Activated T-cell treated with anti-CD3 and anti-CD28 coated beads, Interleukin-2, amount 50 U/mL, for 4 hours (primary cell): ENCODE measurements at places on chromosomes 11 and 22. TPM values are rescaled to one million over a fixed set of nuclear protein-coding genes. Genes with fewer than 3 reads are reported as not detected.

BDNF gene
- not detected for total RNA-seq

DGAT2 gene
- total RNA-seq, result 5.0 TPM

PRR33 gene
- total RNA-seq, result not detected

FIBIN gene
- total RNA-seq, result not detected

KBTBD3 gene
- 2.4 TPM for total RNA-seq

TYR gene
- not detected for total RNA-seq

TMEM151A gene
- 0.11 TPM for total RNA-seq

CARD10 gene
- 0.35 TPM for total RNA-seq

PANX2 gene
- total RNA-seq, result 1.1 TPM

GPHA2 gene
- not detected for total RNA-seq

SMDT1 gene
- total RNA-seq, result 88.2 TPM

SHISAL1 gene
- not detected for total RNA-seq

DNA sequence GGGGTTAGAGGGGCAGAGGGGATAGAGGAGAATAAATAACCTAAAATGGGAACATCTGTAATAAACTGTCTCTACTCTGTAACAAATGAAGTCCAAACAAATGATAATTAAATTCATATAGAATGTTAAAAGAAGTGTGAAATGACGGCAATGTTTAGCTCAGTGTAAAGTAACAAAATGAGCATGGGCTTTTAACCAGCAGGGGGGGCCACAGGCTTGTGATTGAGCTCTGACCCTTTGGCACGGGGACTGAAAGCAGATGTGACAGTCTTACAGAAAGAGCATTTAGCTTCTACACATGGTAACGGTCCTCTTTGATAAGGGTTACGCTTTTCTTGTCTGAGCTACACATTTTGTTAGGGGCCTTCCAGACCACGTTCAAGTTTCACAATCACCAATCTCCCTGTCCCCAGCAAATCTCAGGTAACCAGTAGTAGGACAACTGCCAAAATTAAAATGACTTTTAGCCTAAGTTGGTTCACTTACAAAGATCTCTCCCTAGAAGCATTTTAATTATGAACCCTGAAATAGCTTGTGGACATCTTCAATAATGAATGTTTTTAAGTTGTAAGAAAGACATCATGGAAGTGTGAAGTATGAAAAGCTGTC lies 262.5 kb downstream of the DCDC1 start:
- DNase-seq, result peak; percentile 4

DNA sequence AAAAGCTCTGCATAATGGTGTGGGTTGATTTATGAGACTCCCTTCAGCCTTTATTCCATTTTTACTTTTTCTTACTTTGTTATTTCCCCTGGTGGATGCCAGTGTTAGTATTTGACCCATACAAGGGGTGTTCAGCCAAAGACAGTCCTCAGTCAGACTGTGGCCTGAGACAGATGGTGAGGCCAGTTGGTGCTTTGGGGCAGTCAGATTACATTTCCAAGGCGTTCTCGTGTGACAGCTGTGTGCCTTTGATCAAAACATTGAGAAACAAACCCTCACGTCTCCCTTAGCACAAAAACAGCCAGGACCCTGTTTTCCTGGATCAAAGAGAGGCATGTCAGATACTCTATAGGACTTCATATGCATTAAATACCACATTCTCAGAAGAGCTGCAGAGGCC lies 31.3 kb upstream of the SLN start:
- DNase-seq, result no peak

GRCh38 chr11:8329336-8329735 lies 65.7 kb upstream of the LMO1 start:
- no peak for DNase-seq

DNA sequence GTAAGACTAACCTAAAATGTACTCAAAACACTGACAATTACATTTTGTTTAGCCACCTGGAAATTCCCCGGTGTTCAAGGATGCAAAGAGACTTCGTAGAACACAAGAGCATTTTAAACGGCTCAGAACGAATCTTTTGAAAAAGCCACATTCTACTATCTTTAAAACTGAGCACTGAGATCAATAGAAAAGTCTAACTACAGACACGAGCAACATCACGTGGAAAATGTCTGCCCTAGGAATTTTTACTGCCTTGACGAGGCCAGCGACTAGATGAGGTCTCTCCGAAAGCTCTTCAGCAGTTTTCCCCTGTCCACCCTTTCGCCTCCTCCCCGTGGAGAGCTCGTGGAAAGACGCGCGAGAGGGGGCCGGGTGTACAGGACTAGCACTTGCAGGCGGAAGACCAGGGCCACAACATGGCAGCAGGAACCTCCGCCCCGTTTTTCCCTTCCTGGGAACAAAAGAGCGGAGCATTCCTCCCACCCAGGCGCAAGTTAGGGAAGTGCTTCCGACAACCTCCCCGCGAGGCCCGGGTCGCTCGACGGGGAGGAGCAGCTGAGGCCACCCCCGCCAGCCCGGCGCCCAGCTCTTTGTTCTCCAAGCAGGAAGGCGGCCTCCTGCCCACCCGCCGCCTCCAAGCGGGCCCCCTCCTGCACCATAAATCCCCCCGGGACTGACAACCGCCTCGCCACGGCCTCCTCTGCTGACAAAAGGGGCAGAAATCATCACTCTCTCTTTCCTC lies 1.1 kb downstream of the EIF4G2 start:
- peak; percentile 40 for DNase-seq

- no peak for DNase-seq
These were observed 371 bp downstream of the CCDC116 start for GRCh38 chr22:21632931-21633330.

DNA sequence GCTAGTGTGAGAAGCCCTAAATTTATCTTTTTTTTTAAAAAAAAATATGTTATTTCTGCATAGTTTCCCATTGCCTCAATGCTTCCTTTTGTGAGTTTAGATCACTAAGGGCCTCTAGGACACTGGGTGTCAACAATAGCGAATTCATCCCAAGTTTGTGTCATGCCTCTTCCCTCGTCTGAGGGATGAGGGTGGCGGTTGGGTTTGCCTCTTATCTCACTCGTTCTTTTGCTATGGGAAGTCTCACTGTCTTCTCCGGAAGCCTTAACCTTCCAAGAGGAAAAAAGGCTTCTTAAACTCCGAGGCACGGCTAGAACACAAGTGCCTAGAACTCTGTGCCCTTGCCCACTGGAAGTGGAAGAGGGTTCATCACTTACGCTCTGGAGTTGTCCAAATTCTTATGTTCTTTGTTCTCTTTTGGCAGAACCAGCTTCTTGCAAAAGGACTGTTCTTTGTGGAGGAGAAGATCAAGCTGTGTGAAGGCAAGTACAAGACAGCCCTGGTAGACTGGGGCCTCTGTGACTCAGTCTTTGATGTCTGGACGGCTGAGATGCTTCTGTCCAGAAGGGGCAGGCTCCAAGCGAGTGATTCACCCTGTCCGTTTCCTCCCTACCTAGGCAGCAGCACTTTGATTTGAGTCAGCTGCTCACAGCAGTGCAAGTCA lies 78.5 kb downstream of the TRAF6 start:
- peak; percentile 30 for DNase-seq

DNA sequence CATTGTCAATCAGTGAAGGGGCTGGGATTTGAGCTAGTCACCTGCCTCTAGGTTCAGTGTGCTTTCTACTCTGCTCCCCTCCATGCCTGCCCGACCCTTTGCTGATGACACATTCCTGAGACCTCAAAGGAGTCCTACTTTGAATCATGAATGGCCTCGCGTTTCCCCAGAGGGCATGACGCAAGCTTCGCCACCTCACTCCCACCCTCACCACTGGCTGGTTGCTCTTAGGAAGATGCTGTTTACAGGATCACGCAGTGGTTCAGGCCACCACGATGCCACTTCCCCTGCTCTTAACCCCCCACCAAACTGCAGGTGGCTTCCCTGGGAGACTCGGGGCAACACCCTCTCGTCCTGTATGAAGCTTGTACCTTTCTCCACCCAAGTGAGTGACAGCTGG lies 62.9 kb upstream of the B3GAT1 start:
- DNase-seq, result no peak

DNA sequence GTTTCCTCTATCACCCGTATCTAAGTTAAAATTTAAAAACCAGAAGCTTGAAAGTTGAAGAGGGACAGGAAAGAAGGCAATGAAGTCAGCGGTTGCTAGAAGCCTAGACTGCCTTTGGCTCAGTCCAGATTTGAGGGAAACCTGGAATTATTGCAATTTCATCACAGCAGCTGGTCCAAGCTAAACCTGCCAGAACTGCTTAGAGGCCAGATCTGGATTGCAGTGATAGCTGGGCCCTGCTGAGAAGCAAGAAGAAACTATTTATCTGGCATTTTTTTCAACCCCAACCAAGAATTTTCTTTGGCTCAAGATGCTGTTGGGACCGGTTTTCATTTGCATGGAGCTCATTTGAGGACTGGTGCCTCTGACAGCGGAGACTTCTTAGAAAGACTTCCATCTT lies 121.5 kb upstream of the TEAD1 start:
- no peak for DNase-seq

GRCh38 chr11:62141111-62142042 lies 17.6 kb downstream of the INCENP start:
- no peak for DNase-seq

DNA sequence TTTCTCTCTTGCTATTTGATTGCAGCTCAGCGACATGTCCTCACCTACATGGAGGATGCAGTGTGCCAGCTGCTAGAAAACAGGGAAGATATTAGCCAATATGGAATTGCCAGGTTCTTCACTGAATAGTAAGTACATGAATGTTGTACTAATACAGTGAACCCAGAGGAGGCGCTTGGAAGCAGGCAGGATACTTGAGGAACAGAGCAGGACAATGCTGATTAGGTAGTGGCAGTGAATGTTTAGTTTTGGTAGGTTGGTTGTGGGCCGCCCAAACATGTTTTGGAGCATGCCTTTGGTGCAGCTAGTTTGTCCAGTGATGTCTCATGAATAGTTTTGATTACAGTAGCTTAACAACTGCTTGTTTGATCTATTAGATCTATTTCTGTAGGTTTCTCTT lies 50.6 kb downstream of the CSTPP1 start:
- DNase-seq, result no peak

- DNase-seq, result no peak
These were observed 552.8 kb upstream of the CCDC179 start for GRCh38 chr11:23413057-23413456.

DNA sequence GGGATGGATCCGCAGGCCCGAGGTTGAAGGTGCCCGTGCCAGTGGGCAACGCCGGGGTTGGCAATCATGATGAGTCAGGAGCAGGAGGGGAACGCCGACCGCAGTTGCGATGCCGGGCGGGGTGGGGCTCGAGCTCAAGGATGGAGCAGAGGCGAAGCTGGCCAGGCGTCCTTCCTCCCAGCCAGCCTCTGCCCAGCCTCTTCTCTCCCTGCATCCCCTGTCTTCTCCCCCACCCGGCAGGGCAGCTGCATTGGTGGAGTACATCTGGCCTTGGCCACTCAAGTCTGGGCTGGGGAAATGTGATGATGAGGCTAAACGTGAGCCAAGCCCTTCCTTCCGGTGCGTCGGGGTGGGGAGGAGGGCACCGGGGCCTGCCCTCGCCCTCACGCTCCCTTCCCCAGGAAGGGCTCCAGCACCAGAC lies 3.9 kb downstream of the IFITM10 start:
- DNase-seq, result no peak

- DNase-seq, result no peak
These were observed 545 bp upstream of the ZDHHC13 start for GRCh38 chr11:19116276-19116970.

- DNase-seq, result no peak
These were observed 48.0 kb downstream of the SCUBE1 start for GRCh38 chr22:43295173-43295572.

DNA sequence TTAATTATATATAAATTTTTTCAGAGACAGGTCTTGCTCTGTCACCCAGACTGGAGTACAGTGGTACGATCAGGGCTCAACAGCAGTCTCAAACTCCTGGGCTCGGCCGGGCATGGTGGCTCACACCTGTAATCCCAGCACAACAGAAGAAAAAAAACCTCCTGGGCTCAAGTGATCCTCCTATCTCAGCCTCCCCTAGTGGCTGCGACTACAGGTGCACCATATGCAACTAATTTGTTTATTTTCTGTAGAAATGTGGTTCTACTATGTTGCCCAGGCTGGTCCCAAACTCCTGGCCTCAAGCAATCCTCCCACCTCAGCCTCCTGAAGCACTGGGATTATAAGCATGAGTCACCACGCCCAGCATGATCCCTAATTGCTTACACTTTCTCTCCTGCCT lies 56.1 kb upstream of the SLC35C1 start:
- no peak for DNase-seq

DNA sequence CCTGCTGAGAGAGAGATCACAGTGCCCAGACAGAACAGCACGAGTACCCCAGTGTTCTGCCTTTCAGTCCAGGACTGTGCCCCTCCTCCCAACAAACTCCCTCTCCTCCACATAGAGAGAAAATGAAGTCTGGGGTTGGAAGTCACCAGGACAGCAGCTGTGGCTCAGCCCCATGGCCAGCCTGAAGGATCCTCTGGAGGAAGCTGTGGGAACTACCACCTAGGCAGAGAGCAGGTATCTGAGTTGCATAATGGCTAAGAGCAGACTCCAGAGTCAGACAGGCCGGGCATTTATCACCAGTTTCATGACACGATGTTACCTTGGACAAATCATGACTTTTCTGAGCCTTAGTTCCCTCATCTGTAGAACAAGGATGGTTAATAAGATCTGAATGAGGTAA lies 61.2 kb upstream of the RRAS2 start:
- no peak for DNase-seq

GRCh38 chr11:110852921-110853490 lies 140.8 kb upstream of the ARHGAP20 start:
- DNase-seq, result no peak

GRCh38 chr11:118005224-118006152 lies 19.3 kb downstream of the IL10RA start:
- no peak for DNase-seq

DNA sequence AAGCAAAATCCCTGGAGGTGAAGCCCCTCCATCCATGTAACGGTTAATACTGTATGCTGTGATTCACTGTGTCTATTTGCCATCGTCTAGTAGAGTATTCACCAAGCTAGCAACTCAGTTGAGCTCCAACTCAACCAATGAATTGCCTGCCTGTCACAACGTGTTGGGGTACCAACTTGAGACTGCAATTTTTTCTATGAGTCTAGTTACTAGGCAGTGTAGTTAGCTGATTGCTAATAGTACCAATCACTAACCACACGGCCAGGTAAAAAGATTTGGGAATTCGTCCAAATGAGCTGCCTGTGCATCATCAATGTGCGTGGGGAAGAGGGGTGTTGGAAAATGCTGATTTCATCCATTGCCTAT lies 1.0 kb upstream of the BTG4 start:
- DNase-seq, result no peak

DNA sequence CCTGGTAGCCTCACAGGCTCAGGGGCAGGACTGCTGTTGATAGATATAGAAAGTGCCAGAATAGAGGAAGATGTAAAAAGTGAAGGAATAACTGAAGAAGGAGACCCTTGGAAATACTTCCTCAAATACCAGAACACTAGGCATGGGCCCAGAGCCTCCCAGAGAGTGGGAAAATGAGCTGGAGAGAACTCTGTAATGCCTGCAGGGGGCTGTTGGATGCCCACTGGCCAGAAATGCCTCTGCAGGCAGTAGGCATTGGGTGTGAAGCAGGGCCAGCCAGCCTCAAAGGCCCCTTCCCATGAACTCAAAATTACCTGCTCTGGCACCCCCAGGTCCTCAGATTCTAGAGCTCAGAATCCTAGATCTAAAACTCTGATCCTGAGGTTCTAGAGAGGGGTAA lies 15.1 kb downstream of the P2RY2 start:
- DNase-seq, result no peak

GRCh38 chr11:66157182-66157864 lies 87.3 kb downstream of the PACS1 start:
- DNase-seq, result no peak
